ENCODE measurements at places on chromosomes 11 and 22.

DNA sequence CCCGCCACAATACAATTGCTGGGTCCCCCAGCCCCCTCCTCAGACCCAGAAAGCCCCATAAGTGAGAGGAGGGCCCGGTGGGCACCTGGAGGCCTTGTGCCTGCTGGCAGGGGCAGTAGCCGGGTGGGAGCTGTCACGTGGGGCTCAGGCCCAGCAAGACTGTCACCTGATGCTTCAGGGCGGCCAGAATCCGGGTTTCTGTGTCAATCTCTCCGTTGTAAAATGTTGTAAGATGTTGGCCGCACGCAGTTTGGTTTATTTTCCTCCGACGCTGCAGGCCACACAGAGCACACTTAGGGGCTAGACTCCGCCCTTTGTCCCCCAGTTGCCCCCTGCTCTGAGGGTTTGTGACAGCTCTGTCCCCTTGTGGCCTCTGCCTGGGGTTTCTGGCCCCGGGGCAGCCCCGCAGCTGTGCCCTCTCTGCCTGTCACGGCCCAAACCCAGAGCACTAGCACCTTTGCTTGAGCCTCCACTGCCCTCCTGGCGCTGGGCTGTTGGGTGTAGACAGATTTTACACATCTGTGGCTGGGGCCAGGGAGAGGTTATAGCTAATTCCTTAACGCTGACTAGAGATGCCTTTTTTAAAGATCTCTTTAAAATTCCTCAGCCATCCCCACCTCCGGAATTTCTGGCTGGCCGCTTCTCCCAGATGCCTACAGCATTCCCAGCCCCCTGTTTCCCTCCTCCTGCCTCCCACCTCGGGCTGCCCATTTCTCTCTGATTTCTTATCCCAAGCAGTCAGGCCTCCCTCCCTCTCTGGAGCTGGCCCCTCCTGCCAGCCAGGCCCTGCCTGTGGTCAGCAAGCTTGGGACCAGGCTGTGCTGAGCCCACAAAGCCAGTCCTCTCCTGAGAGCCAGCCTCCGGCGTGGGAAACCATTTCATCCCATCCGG lies 3.2 kb upstream of the PRR5 start:
- DNase-seq = no peak

DNA sequence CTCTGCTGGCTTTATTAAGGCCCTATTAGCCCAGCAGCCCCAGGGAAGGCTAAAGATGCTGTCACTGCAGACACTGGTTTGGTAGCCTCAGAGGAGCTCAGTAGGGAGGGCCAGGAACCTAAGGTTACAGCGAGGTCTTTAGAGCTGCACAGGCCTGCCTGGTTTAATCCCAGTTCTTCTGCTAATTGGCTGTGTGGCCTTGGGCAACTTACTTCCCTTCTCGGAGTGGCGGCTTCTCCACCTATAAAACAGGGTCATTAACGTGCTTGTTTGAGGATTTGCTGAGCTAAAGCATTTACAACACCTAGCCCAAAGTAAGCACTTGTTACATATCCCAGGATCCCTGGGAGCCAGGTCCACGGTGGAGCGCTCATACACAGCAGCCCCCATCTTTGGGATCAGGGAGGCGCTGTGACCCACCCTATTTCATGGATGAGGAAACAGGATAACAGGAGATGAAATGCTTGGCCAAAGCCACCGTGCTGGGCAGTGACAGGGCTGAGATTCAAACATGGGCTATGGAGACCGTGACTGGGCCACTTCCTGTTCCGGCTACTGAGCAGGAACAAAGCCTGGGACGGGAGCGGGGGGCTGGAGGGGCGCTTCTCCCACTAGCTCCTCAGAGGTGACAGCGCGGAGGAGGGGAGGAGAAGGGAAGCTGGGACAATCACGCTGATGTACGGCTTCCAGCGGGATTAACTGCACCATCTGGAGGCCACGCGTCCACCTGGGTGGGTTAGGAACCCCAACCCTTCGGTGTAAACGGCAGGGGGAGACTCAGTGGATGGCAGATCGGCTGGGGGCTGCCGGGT lies 61.5 kb downstream of the IGLL1 start:
- DNase-seq = no peak

DNA sequence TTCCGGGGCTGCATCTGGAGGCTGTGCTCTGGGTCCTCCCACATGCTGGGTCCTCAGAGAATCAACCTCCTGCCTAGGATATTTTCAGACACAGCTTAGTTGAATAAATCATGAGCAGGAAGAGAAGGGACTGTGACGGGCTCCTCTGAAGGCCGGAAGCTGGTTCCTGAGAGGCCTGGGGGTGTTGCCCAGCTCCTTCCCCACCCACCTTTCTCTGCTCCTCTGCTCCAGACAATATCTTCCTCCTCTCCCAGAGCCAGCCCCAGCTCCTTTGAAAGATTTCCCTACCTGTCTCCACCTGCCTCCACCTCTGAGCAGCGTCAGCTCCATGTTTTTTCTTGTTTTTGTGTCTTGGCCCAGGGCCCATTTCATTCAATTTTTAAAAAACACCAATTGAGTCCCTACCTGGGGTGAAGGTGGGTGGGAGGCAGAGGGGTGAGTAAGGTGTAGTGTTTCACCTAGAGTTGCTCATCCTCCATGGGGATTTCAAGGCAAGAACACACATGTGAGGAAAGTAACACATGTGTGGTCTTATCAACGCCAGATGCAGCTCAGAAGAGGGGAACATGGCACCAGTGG lies 24.8 kb upstream of the THY1 start:
- no peak for DNase-seq

DNA sequence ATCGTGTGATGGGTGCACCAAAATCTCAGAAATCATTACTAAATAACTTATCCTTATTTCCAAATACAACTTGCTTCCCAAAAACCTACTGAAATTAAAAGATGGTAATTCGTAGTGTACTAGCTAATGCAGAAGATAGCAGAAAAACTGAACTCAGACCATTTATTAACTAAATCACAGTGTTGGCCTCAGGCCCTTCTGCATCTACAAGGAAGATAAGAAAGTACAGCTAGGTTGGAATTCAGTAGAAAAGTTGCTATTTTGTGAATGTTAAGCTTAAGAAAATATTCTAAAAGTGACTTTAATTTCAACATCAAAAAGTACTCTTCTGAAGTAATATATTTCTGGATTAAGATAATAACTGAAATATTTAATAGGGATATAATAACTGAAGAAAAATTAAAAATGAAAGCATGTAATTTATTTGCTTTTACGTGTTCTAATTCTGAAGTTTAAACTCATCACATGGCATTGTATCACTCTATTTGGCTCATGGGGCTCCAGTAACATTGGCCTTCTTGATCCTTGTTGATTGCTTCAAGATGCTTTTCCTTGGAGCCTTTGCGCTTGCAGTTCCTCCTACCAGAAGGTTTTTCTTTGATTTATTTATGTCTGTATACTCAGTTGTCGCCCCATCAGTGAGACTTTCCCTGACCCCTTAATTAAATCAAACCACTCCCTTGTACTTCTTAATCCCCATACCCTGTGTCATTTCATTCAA lies 847.9 kb upstream of the ANO3 start:
- no peak for DNase-seq

- DNase-seq = no peak
Observed at GRCh38 chr11:114061048-114061680, 1.7 kb downstream of the ZBTB16 start.

GRCh38 chr22:36068776-36069344 lies 40.2 kb upstream of the RBFOX2 start:
- no peak for DNase-seq

DNA sequence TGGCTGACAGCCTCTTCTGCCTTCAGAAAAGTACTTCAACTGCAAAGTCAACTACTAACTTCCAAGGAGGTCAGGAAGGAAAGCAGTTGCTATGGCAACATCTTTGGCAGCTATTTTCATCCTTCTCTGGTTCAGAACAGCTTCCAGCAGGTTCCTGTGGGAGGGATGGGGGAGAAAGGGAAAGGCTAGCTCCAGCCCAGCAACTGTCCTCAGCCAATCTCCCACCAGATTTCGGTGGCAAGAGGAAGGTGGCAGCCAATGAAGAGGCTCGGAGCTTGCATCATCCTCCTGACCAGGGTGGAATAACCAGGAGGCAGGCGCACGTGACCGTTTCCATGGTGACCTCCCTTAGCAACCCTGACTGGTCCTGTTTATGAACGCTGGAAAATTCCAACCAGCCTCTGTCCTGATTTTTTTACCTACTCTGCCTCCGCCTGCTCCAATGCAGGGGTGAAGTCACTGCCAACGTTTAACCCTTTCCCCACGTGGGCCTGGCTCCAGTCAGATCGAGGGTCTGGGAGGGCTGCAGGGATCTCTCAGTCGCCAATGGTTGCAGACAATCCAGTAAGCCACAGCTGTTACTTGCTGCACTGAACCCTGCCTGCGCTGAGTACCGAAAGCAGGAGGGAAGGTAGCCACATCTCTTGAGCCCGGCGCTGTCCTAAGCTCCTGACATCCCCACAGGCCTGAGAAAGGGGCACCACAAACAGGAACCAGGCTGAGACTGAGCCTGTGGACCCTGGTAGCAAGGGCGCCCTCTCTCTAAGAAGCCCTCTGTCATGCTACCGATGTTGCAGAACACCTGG lies 11.2 kb upstream of the MALAT1 start:
- DNase-seq = peak; percentile 37

DNA sequence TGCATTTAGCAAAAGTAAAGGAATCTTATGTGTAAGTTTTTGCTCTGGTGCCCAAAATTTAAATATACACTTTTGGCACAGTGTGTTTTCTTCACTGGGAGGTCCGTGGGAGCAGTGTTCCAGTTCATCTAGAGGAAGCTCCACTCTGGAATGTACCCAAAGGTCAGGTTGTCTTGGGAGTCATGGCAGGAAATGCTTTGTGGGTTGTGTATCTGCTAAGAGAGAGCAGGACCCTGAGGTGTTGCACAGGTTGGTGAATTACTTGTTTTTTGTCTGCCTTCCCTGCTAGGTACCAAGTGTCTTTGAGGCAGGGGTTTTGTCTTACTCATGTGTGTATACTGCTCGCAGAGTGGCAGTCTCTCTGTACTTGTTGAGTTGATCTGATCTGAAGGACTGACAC lies 37.3 kb downstream of the DIXDC1 start:
- no peak for DNase-seq

- no peak for DNase-seq
Observed at GRCh38 chr11:57481915-57482781, 21.8 kb downstream of the RTN4RL2 start.

GRCh38 chr11:3154001-3154599 lies 11.0 kb downstream of the OSBPL5 start:
- DNase-seq = no peak

GRCh38 chr11:121482231-121483129 lies 29.7 kb upstream of the SORL1-AS1 start:
- DNase-seq = no peak

- no peak for DNase-seq
Observed at GRCh38 chr22:49792107-49792506, 35.6 kb downstream of the BRD1 start.

DNA sequence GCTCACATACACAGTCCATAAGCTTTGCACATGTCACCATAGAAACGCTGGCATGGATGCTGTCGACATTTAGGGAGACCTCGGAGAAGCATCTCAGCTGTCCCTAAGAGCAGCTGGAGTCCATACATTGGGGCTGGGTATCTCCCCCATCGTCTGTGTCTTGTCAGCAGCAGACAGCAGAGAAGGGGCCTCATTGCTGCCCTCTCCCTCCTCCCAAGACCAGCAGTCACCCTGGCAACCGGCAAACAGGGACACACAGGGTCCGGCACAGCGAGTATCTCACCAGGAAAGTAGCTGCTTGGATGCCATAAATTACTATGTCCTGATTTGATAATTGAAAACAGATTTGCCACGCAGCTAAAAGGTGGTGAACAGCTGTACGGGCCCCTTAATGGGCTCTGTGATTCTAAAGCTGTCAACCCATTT lies 84.4 kb downstream of the CD44 start:
- DNase-seq = no peak

DNA sequence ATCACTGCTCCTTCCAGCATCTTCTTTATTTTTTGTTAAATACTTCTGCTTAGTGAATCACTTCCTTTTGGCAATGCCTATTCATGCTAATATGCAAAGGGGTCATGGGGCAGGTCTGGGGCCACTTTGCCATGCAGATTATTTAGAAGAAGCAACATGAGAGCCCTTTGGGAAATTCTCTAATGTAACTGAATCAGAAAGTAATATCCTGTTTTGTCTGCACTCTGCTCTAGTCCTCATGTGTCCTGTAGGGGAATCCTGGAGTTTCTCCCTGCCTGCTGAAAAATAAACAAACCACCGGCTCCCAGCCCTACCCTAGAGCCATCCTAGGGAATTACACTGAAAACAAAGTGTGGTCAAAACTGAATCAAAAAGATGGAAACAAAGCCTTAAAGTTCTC lies 176.5 kb upstream of the POU2AF2 start:
- no peak for DNase-seq

DNA sequence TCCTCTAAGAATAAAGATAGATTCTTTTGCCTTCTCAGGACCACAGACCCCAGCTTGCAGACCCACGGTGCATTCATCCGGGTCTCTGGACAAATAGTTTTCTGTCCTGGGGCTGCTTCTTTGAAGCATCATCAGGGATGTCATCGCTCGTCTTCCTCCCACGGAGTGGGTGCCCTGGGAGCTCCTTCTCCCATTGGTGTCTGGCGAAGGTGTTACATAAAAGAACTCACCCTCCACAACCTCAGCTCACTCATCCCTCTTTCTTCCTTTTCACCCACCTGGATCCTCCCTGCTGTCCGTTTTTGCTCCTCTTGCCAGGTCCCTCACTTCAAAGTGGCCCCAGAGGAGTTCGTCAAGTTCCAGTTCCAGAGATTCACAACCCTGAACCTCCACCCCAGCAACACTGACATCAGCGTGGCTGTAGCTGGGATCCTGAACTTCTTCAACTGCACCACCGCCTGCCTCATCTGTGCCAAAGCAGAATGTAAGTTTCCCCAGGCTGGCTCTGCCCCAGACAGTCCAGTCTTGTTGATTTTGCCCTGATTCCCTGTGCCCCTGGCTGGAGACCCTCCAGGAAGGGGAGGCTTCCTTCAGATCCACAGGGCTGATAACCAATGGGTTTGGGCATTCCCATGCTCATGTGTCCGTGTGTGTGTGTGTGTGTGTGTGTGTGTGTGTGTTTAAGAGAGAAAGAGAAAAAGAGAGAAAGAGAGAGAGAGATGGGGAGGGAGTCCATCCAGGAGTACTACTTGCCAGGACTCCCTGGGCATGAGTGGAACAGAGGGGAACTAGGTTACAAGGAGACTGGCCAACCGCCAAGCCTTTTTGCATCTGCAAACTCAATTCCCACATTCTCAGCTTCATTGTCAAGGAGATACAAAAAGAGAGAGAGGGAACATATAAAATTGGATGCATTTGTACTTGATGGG lies 204.2 kb upstream of the TBCEL start:
- DNase-seq = no peak

DNA sequence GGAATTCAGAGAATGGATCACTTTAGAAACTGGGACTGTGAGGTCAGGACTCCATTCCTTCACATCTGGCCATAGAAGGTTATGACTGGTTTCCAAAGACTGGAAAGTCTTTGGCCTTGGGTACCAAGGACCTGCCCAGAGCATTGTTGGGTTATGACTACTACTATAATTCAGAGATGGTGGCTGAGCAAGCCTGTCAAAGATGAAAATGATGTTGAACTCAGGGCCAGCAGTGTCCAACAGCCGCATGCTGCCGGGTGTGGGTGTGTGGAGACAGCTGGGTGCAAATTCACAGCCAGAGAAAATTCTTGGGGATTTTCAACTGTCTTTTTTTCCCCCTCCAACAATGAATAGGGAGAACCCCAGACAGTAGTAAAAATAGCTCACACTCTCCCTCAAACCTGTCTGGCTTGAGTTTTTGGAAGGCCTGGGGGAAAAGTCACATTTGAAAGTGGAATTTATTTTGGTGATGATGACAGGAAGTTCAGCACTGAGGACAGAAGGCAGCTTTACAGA lies 166.8 kb upstream of the NCAM1 start:
- no peak for DNase-seq

Data from SIG-M5 (cell line).